ENCODE measurements at places on chromosomes 16 and 17.

GRCh38 chr17:7186241-7186640 lies 7.1 kb upstream of the ASGR1 start:
- no peak for DNase-seq

DNA sequence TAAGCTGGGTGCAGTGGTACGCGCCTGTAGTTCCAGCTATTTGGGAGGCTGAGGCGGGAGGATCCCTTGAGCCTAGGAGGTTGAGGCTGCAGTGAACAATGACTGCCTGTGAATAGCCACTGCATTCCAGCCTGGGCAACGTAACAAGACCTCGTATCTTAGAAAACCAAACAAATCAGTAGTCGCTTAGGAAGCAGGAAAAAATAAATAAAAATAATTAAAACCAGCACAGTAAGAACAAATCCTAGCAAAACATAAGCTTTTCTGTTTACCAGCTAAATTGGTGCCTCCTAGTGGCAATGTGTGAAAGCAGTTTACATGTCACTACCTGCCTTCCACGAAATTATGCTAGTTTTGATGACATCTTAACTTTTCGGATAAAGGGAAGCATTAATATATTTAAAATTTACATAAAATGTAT lies 1.3 kb downstream of the ARMC5 start:
- DNase-seq, result no peak

- no peak for DNase-seq
Measured at GRCh38 chr17:39937447-39937846, 9.9 kb downstream of the LRRC3C start.

DNA sequence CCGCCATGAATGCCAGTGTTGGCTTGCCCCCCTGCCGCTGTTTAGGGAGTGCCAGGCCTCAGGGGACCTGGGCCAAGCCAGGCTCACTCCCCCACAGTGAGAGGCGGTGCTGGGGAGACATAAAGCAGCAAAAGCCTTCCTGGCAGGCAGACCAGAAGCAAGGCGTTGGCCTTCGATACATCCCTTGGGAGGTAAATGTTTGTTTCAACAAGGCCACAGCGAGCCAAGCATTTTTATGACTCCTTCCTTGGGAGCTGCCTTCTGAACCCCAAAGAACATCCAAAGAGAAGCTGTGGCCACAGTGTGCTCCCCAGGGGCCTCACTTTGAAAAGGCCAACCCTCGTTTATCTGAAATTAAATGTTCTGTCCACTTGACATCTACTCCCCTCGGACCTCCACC lies 119.7 kb upstream of the CIBAR2 start:
- DNase-seq, result peak; percentile 71

DNA sequence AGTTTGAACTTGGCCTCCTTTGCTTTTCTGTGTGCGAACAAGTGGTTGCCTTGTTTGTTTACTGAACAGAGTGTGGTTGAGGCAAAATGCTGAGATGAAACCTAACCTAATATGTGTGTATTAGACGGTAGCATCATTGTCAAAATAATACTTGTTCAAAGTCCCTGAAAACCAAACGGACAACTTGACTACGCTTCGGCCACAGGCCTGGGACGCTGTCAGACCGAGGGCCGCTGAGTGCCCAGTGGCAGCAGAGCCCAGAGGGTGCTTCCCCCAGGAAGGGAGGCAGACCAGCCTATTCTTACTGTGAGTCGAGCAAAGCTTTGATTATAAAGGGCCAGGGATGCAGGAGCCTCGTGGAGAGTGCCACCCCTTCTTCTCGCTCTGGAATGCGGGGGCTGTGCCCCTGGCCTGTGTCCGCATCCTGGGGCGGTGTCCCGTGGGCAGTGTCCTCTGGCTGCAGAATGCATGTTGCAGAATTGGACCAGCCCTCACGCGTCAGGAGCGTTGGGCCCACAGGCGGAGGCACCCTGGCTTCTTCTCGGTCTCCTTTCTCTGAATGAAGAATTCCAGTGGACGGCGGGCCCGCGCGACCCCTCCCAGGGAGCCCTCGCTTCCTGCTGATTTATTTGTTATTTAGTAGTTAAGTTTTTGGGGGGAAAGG lies 5.2 kb downstream of the ACSF3 start:
- DNase-seq, result no peak

DNA sequence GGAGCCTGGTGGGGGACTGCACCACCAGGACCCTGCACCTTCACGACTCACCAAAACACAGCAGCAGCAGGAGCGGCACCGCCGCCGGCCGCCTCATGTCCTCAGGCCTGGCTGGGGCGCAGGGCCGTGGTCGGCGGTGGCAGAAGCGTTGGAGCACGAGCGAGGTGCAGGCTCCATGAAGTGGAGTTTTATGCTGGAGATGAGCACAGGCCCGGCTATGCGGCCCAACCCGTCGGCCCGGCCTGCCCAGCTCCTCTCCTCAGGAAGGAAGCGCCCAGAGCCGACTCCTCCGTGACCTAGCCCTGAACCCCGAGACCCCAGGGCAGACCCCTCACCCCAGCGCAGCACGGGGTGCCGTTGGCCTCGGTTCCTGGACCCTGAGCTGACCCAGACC lies at the start of gene PRSS27:
Gene PRSS27, minus strand, starts transcription at position 161 of the 394 bp plus-strand sequence. Its CDS starts 64 bp downstream, at position 97.
- DNase-seq, result no peak

DNA sequence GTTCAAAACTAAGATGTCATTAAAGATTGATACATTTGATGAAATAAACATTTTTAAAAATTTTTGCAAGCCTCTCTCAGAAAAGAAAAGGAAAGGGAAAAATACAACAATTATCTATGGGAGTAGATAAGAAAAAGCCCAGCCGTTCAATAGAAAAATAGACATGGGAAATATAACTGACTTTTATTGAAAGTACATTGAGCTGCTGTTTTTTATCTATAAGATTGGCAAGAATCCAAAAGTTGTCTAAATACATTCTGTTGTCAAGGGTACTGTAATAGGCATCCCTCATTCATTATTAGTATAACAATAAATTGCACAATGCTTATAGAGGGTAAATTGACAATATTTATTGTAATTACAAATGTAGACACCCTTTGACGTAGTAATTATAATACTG lies 38.4 kb upstream of the IRX6 start:
- no peak for DNase-seq

DNA sequence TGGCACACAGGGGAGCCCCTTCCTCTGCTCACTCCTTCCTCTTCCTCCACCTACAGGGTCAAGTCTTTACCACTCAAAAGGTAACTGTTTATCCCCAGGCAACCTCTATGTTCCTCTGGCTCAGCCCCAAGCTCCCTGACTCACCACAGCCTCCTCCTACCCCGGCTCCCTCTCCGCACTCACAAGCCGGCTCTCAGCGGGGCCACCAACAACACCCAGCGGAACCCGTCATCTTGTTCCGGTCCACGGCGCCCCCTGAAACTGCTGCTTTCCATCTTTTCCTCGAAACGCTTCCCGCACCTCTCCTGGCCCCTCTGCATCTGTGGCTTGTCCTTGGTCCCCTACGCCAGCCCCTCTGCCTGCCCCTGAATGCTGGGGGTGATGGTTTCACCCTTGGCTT lies 58.4 kb downstream of the NXN start:
- no peak for DNase-seq

All from AG20443 (cell line).